ENCODE measurements at places on chromosomes 3 and 15.

GRCh38 chr3:10099041-10099440 is 9.0 kb downstream of the FANCD2OS start:
- DNase-seq: no peak

DNA sequence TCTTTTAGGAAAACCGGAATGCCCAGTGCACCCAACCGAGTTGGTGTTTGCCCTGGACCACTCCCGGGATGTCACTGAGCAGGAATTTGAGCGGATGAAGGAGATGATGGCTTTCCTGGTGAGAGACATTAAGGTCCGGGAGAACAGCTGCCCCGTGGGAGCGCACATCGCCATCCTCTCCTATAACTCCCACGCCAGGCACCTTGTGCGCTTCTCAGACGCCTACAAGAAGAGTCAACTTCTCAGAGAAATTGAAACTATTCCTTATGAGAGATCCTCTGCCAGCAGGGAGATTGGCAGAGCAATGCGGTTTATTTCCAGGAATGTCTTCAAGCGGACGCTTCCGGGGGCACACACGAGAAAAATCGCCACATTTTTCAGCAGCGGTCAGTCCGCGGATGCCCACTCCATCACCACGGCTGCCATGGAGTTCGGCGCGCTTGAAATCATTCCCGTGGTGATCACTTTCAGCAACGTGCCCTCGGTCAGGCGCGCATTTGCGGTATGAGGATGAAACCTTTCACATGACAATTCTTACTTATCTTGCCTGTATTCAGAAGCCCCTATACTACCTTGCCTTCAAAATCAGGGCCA is 97.5 kb downstream of the PIK3R4 start:
- no peak for DNase-seq

DNA sequence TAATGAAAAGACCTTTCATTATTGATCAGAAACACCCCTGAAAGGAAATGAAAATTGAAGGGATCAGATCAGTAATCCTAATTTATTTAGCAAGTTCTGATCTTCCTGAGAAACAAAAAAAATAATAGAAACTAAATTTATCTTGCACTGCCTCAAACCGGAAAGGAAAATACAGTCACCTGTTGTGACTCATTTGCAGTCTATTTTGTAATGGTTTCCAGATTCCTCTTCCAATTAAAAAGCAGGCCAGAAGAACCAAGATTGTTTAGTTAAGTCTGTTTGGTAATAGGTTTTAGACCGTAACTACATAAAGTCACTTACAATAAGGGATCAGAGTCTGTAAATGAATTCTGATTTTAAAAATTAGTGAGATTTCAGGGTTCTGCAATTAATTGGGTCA is 49.7 kb upstream of the ATOSA start:
- no peak for DNase-seq

DNA sequence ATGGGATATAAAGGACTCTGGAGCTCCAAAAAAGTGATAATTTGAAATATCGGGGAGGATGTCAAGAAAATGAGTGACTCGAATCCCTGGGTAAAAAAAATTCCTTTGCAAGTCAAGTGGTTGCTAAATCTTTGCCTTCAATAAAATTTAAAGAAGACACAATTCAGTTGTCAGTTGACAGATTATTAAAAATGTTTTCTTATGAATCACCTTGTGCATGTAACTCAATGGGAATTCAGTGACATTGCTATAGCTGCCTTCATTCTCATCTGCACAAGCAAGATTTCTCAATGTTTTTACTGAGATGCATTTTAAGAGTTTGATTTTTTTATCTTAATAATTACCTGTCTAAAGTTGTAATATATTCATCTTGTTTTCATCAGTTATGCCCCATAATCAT is 264.0 kb upstream of the IL12A start:
- no peak for DNase-seq

DNA sequence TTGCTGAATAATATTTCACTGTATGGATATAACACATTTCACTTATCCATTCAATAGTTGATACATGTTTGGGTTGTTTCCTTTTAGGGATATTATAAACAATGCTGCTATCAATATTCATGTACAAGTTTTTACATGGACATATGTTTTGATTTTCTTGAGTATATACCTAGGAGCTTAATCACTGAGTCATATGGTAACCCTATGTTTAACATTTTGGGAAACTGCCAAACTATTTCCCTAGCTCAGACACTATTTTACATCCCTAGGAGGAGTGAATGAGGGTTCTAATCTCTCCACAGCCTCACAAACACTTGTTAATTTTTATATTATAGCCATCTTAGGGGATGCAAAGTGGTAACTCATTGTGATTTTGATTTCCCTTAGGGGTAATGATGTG is 66.0 kb downstream of the GPR156 start:
- no peak for DNase-seq

- no peak for DNase-seq
Observed at GRCh38 chr3:36362216-36362615, 18.1 kb upstream of the STAC start.

- DNase-seq: no peak
Observed at GRCh38 chr3:146067048-146067447, 93.9 kb downstream of the PLOD2 start.

- DNase-seq: no peak
Observed at GRCh38 chr15:73908030-73908821, 18.0 kb upstream of the LOXL1 start.

- peak; percentile 14 for DNase-seq
Observed at GRCh38 chr3:58237238-58237940, at the start of gene ABHD6. ABHD6 (plus strand) TSS chr3:58237792; CDS start chr3:58256587, 18,795 bp downstream.

- DNase-seq: no peak
Observed at GRCh38 chr3:108664266-108664665, 74.7 kb downstream of the DZIP3 start.

GRCh38 chr3:123365450-123366143 is 83.3 kb downstream of the ADCY5 start:
- peak; percentile 48 for DNase-seq

DNA sequence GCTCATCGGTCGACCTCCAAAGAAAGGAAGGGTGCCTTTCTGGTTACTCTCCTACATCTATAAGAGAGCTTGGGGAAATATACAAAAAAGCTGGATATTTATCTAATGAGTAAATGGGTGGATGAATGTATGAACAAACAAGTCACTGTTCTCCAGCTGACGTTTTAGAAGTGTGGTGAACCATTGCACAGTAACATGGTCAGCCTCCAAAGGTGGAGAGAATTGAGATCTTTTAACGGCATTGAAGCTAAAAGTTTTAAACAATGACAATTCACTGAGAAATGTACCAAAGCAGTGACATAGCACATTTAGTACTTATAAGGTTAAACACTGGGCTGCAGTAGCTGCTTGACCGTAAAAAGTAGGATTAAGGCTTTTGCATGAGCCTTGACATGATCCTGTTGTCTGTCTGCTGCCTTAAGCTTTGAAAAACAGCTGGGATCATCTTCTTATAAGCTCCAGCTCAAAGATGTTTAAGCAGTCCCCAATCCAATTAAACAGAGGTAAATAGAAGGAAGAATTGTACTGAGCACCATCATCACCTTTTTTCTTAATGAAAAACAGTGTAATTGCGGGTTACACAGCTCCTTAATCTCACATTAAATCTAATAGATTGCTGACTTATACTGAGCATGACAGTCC is 222.9 kb downstream of the WDR72 start:
- no peak for DNase-seq

DNA sequence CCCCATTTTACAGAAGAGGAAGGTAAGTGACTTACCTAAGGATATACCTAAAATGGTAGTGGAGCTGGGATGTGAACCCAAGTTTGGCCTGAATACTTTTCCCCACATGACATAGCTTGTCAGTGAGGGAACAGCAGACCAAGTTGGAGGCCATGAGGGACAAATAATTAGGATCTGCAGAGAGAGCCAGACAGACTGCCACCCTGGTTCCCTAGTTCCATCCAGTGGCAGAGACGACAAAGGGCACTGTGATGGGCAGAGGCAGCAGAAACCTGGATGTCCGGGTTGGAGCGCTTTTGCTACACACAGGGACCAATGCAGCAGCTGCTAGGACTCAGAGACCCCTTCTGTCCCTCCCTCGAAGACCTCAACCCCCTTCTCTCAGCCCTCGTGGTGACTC is 1.2 kb downstream of the CPLX3 start:
- DNase-seq: no peak

DNA sequence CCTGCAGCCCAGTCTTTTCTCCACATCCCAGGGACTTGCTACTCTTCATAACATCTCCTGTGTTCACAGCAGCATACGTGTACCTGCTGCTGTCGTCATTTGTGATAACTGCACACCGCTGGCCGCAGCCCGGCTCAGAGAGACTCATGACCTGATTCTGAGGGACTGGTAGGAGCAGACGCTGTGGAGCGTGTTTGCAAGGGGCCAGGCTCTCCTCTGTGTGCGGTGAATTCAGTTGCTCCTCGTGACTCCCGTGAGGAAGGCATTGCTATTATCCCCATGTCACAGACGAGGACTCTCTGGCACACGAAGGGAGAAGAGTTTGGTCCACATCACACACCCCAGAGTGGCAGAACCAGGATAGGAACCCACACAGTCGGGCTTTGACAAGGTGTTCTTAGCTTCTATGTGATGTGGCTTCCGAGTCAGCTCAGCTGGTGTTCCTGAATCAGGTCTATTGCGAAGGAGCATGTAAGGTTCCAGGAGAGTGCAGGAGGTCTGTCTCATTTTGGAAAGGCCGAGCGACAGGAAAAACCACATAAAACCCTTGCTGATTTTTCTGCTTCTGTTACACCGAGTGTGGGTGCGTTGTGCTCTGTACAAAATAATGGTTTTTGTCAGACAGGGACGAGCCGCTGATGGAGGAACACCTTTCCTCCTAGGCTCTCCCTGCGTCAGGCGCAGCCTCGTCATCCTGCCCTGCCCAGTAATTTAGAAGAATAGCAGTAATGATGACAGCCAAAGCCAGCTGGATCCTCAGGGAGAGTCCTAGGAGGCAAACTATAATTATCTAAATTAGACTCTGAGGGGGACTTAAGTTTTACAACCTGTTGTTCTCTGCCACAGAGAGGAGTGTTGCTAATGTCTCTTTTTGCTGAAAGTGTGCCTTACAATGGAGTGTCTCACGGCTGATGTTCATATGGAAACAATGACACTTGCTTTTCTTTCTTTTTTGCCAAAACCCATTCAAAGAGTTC is 157.5 kb upstream of the RGMA start:
- DNase-seq: no peak

DNA sequence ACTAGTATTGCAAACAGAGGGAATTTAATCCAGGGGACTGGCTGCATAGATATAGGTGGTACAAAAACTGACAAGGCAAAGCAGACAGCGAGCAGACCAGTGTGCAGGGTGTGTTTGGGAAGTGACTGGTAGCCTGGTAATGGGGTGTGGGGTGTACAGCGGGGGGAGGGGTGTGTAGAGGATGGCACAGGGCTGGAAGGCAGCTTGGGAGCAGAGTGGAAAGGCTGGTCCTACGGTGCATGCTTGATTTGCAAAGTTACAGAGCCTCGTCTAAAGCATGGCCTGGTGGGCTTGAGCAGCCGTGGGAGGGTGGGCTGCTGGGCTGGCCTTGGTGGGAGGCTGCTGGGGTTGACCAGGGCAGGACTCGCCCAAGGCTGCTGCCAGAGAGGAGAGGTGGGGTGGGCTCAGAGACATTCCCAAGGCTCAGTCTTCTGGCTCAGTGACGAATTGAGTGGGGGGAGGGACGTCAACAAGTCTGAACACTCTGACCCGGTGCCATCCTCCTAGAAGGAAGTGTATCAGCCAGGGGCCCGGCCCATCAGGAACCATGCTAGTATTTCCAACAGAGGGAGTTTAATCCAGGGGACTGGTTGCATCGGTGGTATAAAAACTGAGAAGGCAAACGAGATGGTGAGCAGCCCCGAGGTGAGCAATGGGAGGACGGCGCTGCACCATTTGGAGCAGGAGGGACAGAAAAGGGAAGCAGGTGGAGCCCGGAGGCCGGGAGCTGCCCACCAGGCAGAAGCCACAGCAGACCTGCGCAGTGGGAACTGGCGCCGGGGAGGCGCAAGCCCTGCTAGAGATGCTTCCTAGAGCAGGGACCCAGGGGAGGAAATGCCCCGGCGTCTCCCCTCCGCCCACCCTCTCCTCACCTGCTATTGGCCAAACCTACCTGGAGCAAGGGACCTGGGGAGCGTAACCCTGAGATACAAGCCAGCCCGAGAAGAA is 29.2 kb downstream of the CPN2 start:
- no peak for DNase-seq

- DNase-seq: no peak
Observed at GRCh38 chr3:152307829-152308474, 39.2 kb downstream of the MBNL1 start.

GRCh38 chr3:180678231-180678630 is 1.1 kb downstream of the CCDC39 start:
- no peak for DNase-seq

DNA sequence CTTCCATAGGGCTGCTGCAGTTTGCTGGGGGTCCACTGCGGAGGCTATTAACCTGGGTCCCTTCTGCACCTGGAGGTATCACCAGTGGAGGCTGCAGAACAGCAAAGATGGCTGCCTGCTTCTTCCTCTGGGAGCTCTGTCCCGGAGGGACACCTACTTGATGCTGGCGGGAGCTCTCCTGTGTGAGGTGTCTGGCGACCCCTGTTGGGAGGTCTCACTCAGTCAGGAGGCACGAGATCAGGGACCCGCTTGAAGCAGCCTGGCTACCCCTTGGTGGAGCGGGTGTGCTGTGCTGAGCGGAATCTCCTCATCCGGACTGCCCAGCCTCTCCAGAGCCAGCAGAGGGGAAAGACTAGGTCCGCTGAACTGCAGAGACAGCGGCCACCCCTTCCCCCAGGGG is 56.0 kb upstream of the CTXND1 start:
- no peak for DNase-seq

All from DMS 273 treated with DMSO at 0.1 percent for 48 hours (cell line).